Stimulated activated CD4-positive, alpha-beta T cell treated with anti-CD3 and anti-CD28 coated beads, Interleukin-15, amount 100 ng/mL, for 24 hours (primary cell): ENCODE measurements at places on chromosomes 6 and 20.

DNA sequence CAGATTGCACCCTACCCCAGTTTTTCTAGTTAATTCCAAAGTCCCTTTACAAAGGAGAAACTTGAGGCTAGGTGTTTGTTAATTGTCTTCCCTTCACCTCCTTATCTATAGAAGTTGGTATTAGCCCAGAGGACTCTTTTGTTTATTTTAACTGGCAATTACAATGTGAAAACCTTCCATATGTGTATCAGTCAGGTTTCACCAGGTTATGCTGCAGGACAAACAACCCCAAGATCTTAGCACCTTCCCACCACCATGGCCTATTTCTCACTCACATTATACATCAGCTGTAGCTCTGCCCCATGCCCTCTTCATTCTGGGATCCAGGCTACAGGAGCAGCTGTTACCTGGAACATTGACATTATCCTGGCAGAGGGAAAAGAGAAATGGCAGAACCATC, 31.1 kb downstream of the SNHG17 start:
- no peak for DNase-seq

DNA sequence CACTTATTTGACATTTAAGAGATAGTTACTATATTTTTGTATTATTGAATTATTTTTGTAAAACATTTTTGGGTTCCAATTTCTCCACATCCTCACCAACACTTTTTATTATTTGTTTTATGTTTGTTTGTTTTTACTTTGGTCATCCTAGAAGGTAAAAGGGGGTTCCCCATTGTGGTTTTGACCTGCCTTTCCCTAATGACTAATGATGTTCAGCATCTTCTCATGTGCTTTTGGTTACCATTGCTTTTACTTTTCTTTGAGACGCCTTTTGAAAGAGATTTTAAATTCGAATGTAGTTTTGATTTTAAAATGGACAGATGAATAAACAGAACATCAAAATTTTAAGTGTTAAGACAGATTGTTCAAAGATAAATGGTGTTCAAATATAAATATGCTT, 46.9 kb downstream of the AK9 start:
- no peak for DNase-seq

DNA sequence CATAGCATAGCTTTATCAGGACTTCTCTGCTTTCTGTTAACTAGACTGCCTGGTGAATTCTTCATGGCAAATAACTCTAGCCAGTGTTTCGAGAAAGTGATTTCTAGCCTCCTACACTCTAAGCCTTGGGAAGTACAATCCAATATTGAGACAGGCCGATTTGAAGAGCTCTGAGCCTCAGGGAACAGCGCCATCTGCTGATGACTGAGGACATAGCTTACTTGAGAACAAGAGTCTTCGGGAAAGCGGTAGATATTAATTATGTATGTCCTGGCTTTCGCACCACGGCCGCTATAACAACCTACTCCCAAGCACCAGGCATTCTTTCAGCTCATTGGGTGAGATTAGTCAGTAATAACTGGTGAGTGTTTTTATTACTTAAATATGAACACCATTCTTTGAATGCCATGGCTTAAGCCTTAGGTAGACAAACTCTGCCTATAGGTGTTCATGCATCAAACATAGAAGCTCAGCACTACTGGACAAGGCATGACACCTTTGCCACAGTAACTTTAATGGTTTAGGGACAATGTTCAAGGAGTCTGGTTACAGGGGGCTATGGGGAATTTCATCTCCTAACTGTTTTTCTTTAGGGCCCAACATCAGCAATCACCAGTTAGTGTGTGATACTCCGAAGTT, 518.6 kb downstream of the BMP2 start:
- DNase-seq = peak; percentile 46

- DNase-seq = no peak
Observed at GRCh38 chr6:34103321-34103720, 42.6 kb downstream of the GRM4 start.

DNA sequence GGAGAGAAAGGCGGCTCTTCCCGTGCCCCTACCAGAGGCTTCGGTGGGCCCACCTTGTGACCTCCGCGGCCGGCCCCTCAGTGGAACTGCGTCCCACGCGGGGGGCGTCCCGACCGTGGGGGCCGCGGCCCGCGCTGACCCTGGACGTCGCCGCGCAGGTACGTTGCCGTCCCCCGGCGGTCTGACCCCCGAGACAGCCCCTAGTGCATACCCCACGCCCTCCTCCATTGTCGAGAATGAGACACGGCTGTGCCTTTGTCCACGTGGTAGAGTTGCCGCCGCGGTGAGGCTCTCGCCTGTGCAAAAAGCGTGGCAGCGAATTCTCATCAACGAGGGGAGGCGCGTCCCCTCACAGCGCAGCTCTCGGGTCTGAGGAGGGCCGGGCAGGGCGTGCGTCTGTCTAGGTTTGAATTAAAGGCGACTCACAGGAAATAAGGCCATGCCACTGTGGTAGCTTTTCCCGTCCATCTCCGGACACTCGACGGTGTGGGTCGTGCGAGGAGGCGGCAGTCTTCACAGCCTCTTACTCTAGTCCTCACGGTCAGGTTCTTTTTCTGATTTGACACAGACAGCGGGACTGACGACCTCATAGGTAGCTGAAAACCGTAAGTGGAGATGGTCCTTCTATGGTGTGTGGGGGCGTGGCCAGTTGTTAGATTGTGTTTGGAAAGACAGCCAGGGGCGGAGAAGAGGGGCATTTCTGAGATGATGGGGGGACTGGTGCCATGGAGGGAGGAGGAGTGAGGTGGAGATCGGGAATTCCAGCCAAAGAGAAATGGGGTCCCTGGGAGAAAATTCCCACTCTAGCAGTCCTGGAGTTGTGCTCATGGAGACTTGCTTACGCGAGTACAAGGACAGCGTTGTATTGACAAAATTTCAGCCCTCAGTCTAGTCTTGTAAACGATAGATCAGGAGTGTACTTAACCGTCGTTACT, 580 bp downstream of the NXT1 start:
- peak; percentile 77 for DNase-seq

GRCh38 chr20:22974354-22974753, 60.8 kb upstream of the SSTR4 start:
- DNase-seq = no peak

- DNase-seq = no peak
Observed at GRCh38 chr6:160259598-160259997, 977 bp upstream of the SLC22A2 start.

- DNase-seq = no peak
Observed at GRCh38 chr6:168858926-168859325, 394.7 kb downstream of the THBS2 start.

DNA sequence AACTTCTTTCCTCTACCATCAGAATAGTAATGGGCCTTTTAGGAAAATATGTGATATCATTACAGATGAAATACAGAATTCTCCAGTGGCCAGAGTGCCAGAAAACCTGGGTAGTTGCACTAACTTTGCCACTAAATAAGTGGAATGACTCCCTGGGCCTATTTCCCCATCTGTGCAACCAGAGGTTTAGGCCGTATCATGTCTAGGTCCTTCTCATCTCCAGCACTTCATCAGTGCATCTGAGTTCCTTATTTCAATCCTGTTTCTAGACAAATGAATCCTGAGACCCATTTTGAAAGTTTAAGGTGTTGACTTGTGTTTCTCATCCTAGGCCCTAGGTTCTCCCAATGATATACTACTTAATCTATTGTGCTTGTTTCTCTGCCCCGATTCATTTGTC, 236.2 kb downstream of the CD83 start:
- DNase-seq = no peak

- no peak for DNase-seq
Observed at GRCh38 chr6:87099472-87099871, 4.6 kb upstream of the CGA start.

GRCh38 chr6:25706314-25707014, 48.1 kb upstream of the SLC17A4 start:
- no peak for DNase-seq

DNA sequence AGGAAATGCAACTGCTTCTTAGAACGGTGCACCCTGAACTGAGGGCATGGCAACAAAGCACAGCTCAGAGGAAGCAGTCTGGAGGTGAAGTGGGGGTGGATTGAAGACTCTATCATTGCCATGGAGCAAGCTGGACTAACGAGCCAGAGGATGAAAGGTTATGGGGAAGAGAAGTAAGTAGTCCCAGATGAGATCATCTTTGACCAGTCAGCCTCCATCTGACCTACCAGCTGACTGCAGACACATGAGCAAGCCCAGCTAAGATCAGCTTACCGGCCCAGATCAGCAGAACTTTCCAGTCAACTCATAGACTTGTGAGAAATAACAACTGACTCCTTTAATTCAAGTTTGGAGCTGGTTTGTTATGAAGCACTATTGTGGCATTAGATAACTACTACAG, 9.1 kb upstream of the JAG1 start:
- no peak for DNase-seq

- no peak for DNase-seq
Observed at GRCh38 chr6:111662794-111663593, 57.3 kb upstream of the TRAF3IP2 start.

- no peak for DNase-seq
Observed at GRCh38 chr6:95614094-95614493, 36.8 kb downstream of the MANEA start.

GRCh38 chr20:36219671-36220220, 16.5 kb upstream of the AAR2 start:
- DNase-seq = no peak

GRCh38 chr6:143267760-143268159, 182.7 kb downstream of the ADAT2 start:
- DNase-seq = no peak

- DNase-seq = no peak
Observed at GRCh38 chr6:11992086-11992485, 20.0 kb upstream of the HIVEP1 start.

GRCh38 chr20:14189794-14190402, 147.5 kb downstream of the FLRT3 start:
- DNase-seq = no peak

GRCh38 chr20:51132279-51132678, 109.4 kb upstream of the KCNG1 start:
- DNase-seq = no peak

DNA sequence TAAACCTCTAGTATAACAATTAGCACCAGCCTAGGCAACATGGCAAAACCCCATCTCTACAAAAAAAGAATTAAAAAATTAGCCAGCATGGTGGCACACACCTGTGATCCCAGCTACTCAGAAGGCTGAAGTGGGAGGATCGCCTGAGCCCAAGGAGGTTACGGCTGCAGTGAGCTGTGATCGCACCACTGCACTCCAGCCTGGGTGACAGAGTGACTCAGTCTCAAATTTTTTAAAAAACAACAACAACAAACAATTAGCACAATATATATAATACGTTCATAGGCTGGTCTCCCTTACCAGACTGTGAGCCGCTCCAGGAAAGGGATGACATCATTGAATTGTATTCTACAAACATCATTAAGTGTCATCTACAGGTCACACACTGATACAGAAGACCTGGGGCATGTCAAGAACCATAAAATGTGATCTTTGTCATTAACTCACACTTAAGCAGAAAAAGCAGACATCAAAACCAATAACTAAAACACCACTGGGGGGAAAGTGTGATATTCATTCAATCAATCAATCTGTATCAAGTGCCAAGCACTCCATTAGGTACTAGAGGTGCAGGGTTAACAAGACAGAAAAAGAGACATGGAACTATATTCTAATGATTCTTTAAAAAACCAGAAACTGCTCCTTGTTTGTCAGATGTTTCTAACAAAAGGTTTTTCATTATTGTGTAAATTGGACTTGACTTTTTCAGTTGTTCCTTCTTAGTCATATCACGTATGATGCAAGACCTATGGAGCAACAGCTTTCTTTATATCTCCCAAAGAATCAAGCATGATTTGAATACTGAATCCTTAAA, 17.8 kb downstream of the MAP3K5 start:
- DNase-seq = no peak

GRCh38 chr6:42971746-42972327, 7.1 kb downstream of the PEX6 start:
- no peak for DNase-seq

DNA sequence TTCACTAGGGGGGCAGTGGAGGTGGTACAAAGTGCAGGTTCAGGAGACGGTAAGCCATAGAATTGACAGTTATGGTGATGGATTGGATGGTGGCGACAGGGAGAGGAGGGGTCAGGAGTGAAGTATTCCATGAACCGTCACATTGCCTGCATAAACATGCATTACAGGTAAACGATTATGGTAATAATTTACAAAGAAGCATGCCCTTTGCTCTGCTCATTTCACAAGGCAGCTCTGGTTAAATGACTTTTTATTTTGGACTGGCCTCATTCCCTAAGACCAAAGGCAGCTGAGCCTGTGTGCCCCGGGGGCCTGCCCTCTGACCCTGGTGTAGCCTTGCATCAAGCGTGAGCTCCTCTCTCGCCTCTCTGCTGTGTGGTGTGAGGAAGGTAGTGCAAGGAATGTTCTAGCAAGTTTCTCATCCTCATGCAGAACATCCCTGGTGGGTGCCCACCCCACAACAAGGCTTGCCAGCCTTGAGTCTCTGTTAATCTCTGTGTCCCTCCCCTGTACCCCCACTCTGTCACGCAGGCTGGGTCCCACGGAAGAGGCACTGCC, 59.0 kb downstream of the PPP1R14C start:
- no peak for DNase-seq

- no peak for DNase-seq
Observed at GRCh38 chr20:63445075-63445734, 27.2 kb downstream of the KCNQ2 start.

DNA sequence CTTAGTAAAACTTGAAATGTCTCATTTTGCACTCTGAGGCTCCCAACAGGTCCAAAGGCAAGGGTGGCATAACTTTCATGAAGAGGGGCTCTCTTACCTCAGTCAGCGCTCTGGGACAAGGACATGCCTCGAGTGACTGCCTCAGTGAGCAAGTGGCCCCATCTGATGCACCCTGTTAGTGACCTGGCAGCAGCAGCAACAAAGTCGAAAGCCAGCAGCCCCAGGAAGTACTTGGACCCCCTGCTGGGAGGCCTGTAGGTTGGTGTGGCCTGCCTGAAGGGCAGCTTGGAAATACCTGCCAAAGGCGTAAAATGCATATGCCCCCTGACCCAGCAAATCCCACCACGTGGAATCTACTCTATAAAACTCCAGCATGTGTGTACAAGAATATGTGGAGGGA, 13.2 kb downstream of the MAP1LC3A start:
- no peak for DNase-seq

GRCh38 chr20:4102381-4102780, 87.0 kb upstream of the RNF24 start:
- no peak for DNase-seq

GRCh38 chr6:33429750-33430052, 9.8 kb downstream of the SYNGAP1 start:
- no peak for DNase-seq
